ENCODE measurements at places on chromosomes 3 and 15. TPM values are rescaled to one million over a fixed set of nuclear protein-coding genes. Genes with fewer than 3 reads are reported as not detected.

Gene CGNL1
- total RNA-seq = not detected

Gene ATP8B4
- 56.6 TPM for total RNA-seq

Gene NDN
- 3.8 TPM for total RNA-seq

Gene CEP19
- total RNA-seq = 5.5 TPM

Gene SMCO1
- total RNA-seq = not detected

Gene RPS27L
- 243 TPM for total RNA-seq

Gene LIPH
- not detected for total RNA-seq

Gene GCNT3
- not detected for total RNA-seq

Gene SCN11A
- total RNA-seq = 0.07 TPM

Gene CCDC54
- total RNA-seq = not detected

Gene TERC
- 3.1 TPM for total RNA-seq

Gene PGBD4
- total RNA-seq = 3.8 TPM

Gene RETNLB
- total RNA-seq = not detected

Gene MKRN3
- total RNA-seq = 1.1 TPM

Gene CAMP
- total RNA-seq = not detected

Gene CDHR4
- total RNA-seq = 0.22 TPM

Gene CLRN1
- not detected for total RNA-seq

Gene TGM4
- total RNA-seq = not detected

Gene SERPINI2
- total RNA-seq = not detected

Gene SLC28A1
- total RNA-seq = not detected

Gene RPS17
- total RNA-seq = 1,668 TPM

Gene RASL12
- total RNA-seq = not detected

Gene NEIL1
- 12.7 TPM for total RNA-seq

Gene ISL2
- total RNA-seq = 1.5 TPM

Gene CTSH
- total RNA-seq = 85.8 TPM

Measured in T-helper 1 cell treated with Interleukin-12 subunit alpha and Interleukin-12 subunit beta and Interleukin-4 antibody, amounts not matched to agents 30 ng/mL and 1 ng/mL, for 36 hours (primary cell).